ENCODE measurements at places on chromosomes 2 and 18.

DNA sequence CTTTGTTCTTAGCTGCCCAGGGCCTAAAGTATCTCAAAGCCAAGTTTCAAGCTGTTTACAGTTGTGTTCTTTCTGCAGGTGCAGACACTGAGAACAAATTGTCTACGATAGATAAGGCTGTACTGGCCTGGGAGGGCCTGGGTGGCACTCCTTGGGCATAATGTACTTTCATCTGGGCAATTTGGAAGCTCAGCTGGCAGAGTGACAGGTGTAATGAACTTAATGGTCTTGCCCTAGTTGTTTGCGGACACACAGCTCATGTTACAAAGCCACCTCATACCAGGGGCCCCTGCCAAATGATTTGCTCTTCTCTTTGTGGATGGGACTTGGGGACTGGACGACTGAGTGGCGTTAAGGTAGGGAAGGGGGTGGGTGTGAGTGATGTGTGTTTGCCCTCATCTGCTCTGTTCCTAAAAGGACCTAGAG lies 4.3 kb downstream of the LDLRAD4 start:
- no peak for DNase-seq

- no peak for DNase-seq
These were observed 107.2 kb downstream of the INHBB start for GRCh38 chr2:120452945-120453634.

DNA sequence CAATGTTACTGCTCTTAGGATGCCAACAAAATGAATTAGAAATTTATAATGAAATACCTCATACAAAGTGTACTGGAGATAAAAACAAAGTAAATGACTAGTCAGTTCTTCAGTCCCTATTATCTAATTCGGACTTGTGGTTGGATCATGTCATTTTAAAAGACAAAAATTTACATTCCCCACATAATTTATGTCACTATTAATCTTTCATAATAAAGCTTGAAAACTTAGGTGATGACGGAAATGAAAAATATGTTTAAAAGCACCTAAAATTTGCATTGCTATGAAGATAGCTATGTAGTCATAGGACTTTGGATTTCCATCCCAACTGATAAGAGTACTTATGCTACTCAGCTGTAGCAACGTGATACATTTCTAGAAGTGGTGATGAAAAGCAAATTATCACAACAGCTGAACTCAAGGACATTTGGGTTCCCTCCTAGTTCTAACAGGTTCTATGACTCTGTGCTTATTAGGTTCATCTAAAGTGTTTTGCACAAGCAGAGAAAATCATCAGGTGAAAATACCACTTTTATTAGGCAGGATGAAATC lies 58.4 kb downstream of the LRPPRC start:
- DNase-seq, result no peak

- no peak for DNase-seq
These were observed 202.6 kb upstream of the TRIB2 start for GRCh38 chr2:12514168-12514567.

DNA sequence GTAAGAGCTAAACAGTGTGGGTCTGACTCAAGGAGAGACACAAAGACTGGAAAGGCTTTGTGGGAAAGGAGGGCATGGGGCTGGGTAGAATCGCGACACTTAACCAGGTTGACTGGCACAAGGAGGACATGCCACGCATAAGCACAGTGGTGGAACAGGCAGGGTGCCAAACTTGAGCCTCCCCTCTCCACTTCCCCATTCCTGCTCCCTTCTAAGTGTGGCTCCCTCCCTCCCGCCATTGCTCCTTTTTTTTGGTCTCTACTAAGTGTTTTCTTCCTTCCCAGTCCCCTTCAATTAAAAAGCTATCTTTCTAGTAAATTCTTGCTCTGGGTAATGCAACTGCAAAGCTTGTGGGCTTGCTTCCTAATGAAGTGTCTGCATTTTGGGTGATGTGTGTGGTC lies 40.3 kb upstream of the ZFP36L2 start:
- DNase-seq, result no peak

GRCh38 chr18:8443505-8443904 lies 165.7 kb upstream of the RAB12 start:
- no peak for DNase-seq

DNA sequence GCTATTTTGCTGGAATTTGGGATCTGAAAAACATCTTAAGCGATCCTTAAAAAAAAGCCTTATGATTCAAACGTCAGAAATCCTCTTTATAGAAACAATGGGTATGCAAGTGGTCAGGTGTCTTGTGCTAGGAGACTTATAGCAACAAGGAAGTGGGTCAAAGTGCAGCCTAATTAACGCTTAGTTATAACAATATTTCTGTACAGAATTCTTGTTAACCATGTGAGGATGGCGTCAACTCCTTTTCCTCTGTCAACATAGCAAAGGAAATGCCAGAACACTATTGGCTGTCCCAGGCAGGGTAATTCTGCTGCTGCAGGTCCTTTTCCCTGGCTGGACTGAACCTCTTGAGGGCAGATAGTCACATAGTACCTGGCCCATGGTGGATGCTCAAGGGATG lies 189.4 kb downstream of the MSH2 start:
- DNase-seq, result no peak

GRCh38 chr2:19866771-19867170 lies 35.0 kb downstream of the TTC32 start:
- DNase-seq, result no peak

DNA sequence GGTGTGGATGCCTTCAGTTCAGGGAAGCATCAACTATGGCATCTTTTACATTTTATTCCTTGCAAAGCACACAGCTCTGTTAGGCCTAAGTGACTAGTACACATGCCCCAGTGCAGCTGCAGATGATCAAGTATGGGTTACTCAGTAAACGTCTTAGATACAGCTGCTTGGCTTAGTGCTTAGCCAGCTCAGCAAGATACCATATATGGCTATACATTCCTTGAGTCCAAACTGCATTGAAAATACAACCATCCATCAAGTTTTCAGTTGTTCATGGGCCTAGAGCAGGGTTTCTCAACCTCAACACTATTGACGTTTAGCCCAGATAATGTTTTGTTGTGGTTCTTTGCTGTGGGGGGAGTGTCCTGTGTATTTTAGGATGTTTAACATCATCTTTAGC lies 769.9 kb downstream of the TSN start:
- DNase-seq, result no peak

DNA sequence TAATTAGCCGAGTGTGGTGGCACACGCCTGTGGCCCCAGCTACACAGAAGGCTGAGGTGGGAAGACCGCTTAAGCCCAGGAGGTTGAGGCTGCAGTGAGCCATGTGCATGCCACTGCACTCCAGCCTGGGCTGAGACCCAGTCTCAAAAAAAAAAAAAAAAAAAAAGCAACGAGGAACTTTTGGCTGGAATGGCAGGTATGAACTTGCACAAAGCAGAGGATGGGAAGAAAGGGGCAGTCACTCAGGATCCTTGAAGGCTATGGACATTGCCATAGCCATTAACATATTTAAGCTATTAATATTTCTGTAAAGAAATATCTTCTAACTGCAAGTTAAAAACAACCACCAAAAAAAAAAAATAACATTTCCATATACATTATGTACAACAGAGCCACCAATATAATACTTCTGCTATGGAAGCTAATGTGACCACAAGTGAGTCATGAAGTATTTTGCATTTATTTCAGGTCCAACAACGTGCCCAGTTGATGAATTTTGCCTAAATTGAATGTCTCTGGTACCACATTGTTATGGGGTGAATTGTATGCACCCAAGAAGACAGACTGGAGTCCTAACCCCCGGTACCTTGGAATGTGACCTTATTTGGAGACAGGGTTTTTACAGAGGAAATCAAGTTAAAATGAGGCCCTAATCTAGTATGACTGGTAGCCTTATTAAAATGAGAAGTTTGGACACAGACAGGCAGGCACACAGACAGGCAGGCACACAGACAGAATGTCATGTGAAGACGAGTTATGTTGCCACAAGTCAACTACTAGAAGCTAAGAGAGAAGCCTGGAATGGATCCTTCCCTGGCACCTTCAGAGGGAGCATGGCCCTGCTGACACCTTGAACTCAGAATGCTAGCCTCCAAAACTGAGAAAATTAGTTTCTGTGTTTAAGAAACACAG lies 102.8 kb downstream of the RBMS1 start:
- DNase-seq, result no peak

GRCh38 chr2:16304876-16305590 lies 360.6 kb downstream of the CYRIA start:
- DNase-seq, result no peak

DNA sequence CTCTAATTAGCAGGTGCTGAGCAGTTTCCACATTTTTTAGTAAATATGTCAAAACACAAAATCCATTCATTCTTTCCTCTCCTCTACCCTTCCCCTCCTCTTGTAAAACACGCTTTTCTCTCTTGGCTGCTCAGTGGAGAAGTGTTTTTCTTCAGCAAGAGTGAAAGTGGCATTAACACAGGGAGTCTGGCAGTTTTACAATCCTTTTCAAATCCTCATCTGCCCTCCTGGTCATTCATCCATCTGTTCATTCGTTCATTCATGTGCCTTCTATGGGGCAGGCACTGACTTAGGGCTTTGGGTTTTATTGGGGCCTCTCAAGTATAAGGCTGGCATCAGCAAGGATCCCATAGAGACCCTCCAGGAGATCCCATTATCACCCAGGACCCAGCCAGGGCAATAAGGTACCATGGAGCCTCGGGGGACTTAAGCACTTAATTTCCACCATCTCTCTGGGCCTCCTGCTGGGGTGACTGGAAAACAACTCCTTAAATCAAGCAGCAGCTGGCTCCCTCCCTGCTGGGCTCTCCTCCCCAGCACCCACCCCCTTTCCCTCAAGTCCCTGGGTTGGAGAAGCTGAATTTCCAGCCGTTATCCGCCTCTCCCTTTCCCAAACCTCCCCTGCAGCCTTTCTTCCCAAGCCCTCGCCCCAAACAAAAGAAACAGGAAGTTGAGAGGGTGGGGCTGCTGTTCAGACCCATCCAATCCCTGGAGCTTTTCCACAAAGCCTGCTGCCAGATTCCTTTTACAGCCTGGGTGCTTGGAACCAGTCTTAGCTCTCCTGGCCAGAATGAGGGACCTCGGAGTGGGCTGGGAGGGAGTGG lies 32.6 kb downstream of the MARCHF4 start:
- DNase-seq, result peak; percentile 30

DNA sequence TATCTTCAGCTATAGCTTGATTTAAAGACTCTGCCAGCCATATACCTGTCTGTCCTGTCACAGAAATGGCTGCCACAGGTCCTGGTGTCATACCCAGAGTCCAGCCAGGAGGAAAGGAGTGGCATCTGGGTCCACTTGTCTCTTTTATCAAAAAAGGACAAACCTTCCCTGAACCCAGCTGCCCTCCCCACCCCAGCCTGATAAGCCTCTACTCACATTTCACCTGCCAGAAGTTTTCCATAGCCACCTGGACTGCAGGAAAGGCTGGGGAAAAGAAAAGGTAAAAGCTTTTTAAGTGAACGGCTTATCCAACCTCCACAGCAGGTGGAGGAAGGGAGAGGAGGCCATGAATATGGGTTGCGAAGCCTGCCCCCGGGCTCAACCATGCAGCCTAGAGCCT lies 32.8 kb downstream of the TMEM163 start:
- no peak for DNase-seq

Measured in right renal pelvis (tissue), 4 donors.